ENCODE measurements at places on chromosomes 6 and 20.

DNA sequence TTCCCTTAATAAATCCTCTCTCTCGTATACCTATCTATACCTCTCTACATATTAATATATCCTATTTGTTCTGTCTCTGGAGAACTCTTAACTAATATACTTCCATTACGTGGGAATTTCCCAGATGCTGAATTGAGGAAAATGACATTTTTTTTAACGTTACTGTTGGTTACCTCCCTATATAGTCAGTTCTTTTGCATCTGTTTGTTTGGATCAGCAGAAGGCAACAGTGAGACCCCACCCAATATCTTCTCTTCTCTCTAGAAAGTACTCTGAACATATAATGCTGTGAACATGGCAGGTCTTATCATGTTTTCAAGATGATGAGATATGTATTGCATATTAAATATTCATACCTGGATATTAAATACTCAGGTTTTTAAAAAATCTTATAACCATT is 12.7 kb downstream of the RFPL4B start:
- DNase-seq, result no peak

DNA sequence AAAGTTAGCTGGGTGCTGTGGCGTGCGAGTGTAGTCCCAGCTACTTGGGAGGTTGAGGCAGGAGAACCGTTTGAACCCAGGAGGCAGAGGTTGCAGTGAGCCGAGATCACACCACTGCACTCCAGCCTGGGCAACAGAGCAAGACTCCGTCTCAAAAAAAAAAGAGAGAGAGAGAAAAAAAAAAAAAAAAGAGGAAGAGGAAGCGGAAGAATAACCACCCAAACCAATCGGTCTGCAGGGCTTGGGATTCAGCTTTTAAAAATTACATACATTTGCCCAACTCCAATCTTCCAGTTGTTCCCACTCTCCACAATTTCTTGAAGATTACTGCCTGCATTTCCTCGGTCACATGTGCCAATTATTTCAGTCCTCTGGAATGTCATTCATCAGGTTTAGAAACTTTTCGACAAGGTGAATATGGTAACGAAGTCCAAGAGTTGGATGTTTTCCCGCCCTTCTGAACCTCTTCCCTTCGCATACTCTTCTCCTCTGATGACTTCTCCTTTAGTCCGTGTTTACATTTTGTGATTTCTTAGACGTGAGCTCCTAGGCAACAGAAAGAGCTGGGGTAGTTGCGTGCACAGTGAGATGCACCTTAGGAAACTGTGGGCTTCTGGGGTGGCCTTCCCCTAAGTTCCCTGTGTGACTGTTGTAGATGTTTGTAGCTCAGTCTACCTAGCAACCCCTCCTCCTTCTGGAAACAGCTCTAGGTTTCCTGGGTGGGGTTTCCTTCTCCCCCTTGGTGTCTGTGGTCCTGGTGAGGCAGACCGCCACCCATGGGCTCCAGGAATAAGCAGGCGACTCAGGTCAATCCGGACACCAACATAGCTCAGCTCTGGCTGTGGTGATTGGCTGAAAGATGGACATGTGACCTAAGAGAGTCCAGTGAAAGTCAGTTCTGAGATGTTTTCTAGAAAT is 63.0 kb upstream of the NCOA3 start:
- DNase-seq, result no peak

DNA sequence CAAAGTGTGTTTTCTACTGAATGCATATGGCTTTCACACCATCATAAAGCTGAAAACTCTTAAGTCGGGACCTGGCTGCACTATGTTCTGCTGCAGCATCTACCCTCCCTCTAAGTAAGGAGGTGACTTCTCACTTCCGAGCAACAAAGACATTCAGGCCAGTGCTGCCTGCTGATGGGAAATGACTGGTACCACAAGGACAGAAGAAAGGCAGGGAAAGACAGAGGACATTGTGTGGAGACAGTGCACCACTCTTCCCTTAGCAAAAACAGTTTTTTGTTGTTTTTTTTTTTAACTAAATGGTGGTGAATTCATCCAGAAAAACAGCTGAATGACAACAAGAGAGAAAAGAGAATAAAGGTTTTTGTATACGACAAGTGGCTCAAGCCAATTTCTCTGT is 81.5 kb downstream of the MAP7 start:
- no peak for DNase-seq

DNA sequence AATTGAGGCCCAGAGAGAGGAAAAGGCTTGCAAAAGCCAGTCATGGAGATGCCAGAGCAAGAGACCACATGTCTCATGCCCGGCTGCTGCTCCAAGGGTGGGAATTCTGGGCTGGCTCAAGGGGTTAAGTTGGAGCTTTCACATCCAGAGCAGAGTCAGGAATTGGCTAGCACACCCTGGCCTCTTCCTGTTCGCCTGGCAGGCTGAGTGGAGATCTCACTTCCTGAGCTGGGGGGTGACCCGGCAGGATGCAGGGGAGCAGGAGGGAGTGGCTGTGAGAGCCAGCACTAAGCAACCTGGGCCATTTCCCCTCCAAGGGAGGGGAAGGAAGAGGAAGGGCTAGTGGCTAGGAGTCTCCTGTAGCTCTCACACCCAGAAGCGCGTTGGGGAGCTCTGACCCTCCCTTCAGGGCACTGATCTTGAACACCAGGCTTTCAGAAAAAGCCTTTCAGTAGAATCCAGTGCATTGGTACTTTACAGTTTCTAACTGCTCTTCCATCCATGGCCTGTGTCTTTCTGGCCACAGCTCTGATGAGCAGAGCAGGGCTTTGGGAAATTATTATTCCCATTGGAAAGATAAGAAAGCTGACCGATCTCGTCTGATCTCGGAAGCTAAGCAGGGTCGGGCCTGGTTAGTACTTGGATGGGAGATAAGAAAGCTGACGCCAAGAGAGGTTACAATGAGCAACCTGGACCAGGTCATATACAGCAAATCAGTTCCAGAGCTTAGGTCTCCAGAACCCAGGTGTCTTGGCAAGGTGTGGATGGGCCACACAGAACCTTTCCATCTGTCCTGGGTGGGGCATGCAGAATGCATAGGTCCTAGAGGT is 2.2 kb upstream of the CCM2L start:
- DNase-seq, result no peak

DNA sequence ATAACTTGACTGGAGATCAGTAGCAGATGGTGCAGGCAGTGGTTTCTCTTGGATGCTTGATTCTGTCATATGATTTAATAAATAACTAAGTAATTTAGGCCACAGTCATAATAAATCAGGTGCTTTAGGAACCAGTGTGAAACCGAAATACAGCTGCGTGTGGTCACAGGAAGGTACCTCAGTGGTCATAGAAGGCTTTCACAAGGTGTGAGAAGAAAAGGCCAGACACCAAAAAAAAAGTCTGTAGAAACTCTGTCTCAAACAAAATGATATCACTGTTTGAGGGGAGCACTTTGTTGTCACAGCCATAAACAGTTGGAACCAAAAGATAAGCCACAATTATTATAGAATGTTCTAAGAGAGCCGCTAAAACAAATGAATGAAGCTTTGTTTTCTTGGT is 56.5 kb downstream of the ARMC2 start:
- no peak for DNase-seq

DNA sequence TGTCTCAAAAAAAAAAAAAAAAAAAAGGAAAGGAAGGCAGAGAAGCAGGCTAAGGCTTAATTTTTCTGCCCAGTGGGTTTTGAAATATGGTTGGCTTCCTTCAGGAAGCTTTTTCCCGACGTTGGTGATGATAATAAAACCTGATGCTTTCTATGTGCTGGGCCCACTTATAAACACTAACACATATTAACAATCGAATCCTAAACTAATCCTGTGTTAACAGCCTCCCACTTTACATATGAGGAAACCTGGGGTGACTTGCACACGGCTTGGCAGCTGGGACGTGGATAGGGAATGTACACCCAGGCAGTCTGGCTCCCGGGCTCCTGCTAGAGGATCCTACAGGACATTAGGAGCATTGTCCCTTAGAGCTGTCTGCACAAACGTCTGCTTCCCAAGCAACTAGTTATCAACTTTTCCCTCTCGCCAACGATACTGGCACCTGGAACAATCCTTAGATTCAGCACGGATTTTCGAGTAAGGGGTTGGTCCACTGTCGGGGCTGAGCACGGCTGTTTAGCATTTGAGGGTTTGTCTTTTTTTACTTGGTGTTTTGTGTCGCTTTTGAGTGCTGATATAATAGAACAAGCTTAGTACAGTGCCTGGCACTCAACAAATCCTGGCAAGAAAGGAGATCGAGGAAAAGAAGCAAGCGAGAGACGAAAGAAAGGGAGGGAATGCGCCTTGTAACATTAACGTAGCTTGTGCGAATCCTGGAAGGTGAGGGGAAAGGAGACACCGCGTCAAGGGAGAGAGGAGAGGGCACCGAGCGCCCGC is 622 bp upstream of the KIZ start:
- DNase-seq, result no peak

DNA sequence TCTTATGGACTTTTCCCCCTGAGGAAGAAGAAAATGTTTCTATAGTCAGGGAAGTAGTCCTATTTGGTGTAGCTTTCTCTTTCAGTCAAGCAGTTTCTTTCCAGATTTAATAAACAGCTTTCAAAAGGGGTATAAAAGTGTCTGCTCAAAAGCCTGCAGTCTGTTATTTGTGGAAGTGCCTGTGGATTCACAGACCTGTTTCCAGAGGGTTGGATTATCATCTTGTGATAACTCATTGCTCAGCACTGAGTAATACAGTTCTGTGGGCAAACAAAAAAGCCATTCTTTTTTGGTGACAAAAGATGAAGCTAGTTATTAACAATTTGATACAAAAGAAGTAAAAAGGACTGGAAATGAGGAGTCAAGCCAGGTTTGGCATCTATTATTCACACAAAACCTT is 358.2 kb upstream of the ID4 start:
- DNase-seq, result no peak

DNA sequence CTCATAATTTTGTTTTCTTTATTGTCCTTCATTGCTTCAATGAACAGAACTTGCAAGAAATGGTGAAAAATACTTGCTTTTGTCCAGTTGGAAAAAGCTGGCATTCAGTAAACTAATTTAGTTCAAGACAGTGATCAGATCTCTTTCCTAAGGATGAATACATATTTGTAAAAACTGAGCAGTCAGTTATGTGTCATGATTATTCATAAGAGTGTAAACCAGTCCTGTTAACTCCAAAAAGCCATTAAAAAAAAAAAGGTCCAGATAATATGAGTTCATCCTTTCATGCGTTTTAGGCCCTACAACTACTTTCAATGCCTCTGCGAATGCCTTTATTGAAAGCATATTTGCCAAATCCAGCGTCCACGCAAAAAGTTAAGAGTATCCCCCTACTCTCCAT is 609 bp downstream of the PGM3 start:
- DNase-seq, result no peak

DNA sequence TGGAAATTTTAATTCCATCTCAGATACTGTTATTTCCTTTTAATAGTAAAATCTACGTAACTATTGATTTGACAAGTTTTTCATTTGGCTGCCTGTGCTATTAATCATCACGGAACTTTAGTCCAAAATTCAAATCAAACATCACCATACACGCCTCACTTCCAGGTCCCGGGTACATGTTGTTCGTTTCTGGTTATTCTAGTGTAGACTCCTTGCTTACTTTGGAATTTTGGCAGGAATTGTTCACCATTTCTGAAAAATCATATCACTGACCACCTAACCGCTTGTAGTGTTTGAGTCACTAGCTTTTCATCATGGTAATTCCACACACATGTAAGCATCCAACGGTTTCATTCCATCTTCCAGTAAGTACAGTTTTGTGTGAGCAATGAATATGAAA is 98.0 kb upstream of the NHSL1 start:
- DNase-seq, result no peak

DNA sequence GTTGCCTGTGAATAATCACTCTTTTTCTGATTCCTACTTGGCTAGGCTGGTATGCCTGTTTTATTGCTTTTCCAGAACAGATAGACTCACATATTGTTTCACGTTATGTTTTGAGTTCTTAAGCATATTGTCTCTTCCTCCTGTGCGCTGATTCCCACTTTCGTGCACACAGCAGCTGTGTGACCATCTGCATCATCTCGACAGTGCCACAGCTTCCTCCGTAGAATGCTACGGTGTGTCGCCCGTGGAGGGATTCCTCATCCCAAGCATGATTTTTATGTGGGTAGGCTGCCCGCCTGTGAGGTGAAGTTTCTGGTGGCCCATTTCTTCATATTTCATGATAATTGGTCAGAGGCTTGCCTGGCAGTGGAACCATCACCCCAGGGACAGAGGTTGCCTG is 31.8 kb downstream of the PLCB4 start:
- no peak for DNase-seq

- no peak for DNase-seq
Observed at GRCh38 chr6:20919677-20920385, 385.6 kb downstream of the CDKAL1 start.

GRCh38 chr20:10357974-10358373 is 76.0 kb downstream of the MKKS start:
- DNase-seq, result no peak

DNA sequence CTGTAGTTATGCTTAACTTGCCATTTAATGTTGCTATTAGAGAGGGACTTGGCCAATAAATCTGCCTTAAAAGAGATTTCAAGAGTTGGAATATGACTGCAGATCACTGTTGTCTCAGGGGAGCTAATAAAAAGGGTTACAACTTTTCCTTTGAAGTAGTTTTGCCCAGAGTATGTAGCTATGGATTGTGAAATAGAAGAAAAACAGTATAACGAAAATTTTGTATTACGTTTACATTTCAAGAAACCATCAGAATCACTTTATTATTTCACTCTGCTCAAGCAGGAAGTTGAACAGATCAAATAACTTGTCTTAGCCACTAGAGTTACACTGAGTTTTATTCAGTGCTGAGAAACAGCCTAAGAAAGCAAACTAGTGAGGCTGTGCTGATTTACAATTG is 3.0 kb upstream of the ZSCAN26 start:
- no peak for DNase-seq

- no peak for DNase-seq
Observed at GRCh38 chr6:29850011-29850553, 22.5 kb downstream of the HLA-G start.

DNA sequence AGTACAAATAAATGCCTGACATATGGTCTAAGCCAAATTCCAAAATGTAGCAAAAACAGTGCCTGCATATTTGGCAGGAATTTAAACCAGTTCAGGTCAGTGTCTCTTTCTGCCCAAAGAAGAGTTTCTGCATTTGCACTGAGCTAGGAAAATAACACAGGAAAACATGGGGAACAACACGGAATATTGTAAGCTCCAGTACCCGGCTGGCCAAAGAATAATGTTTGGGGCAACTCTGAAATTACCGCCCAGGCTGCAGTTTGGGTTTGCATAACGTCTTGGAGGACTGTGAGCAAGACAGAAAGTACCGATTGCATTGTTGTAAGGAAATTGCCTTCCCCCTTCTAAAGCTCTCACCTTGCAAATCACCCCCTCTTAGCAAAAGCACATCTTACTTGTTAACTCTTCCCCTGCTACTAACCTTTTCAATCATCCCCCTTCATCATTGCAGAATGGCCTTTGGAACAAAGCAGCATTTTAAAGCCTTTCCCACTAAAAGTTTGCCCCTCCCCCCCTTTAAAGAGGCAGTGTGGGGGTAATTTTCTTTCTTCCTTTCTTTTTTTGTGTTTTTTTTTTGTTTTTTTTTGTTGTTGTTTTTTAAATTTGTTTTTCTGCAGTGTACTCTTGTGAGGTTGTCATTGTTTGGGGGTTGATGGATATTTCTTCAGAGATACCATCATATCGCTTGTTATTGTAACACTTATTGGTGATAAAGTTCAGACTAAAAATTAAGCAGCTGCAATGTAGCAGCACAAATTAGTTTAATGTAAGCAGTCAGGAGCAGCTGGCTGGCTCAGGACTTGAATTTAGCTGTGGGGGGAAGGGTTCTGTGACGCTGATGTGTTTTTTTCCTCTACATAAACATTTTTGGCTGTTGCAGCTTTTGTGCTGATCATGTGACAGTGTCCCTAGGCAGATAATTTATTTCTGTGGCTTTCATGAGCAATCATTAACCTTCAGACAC is 100.0 kb upstream of the CITED2 start:
- DNase-seq, result no peak

Data from stimulated activated CD4-positive, alpha-beta T cell treated with anti-CD3 and anti-CD28 coated beads, Interleukin-12 subunit alpha, Interleukin-12 subunit beta, amount 100 ng/mL, for 4 hours (primary cell).